ENCODE measurements at places on chromosomes 3 and 15. TPM values are rescaled to one million over a fixed set of nuclear protein-coding genes. Genes with fewer than 3 reads are reported as not detected.

Gene GHSR
- total RNA-seq = not detected

Gene HTR3E
- total RNA-seq = not detected

Gene IGSF11
- total RNA-seq = 0.33 TPM

Gene ZBED2
- total RNA-seq = 0.10 TPM

Gene KLF15
- total RNA-seq = 0.10 TPM

Gene TMEM158
- 7.3 TPM for total RNA-seq

Gene SLC25A20
- 12.2 TPM for total RNA-seq

Gene OCA2
- total RNA-seq = 0.13 TPM

Gene ABHD17C
- total RNA-seq = 16.3 TPM

Gene SEMA4B
- 600 TPM for total RNA-seq

Gene ANKUB1
- not detected for total RNA-seq

Gene PPIP5K1
- 56.6 TPM for total RNA-seq

Gene LRRC31
- total RNA-seq = not detected

Gene TXNRD3
- total RNA-seq = 17.2 TPM

Gene GADL1
- total RNA-seq = not detected

All from Panc1 (cell line).